Ovary (tissue), 10 donors: ENCODE measurements at places on chromosomes 4 and X. TPM values are rescaled to one million over a fixed set of nuclear protein-coding genes. Genes with fewer than 3 reads are reported as not detected.

The TSPYL2 gene
- total RNA-seq: 232 TPM

The SRD5A3 gene
- total RNA-seq: 4.1 TPM

The GPR119 gene
- total RNA-seq: not detected

The CSAG3 gene
- total RNA-seq: not detected

The AFF2 gene
- total RNA-seq: 12.3 TPM

- no peak for DNase-seq
Observed at GRCh38 chr4:84477738-84478137, 21.4 kb downstream of the NKX6-1 start.

- peak; percentile 7 for DNase-seq
Observed at GRCh38 chr4:7427831-7428260, 6.9 kb downstream of the PSAPL1 start.

DNA sequence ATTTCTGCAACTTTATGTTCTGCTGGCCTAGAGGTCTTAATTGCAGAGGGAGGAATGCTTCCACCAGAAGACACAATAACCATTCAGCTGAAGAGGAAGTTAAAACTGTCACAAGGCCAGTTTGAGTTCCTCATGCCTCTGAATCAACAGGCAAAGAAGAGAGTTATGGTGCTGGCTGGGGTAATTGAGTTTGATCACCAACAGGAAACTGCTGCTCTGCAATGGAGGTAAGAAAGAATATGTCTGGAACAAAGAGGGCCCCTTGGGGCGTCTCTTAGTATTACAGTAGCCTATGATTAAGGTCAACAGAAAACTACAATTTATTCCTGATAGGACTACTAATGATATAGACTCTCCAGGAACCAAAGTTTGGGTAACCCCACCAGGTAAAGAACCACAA lies 744.0 kb downstream of the FSTL5 start:
- no peak for DNase-seq

- DNase-seq: no peak
Observed at GRCh38 chr4:6594826-6595355, 19.9 kb downstream of the MAN2B2 start.

DNA sequence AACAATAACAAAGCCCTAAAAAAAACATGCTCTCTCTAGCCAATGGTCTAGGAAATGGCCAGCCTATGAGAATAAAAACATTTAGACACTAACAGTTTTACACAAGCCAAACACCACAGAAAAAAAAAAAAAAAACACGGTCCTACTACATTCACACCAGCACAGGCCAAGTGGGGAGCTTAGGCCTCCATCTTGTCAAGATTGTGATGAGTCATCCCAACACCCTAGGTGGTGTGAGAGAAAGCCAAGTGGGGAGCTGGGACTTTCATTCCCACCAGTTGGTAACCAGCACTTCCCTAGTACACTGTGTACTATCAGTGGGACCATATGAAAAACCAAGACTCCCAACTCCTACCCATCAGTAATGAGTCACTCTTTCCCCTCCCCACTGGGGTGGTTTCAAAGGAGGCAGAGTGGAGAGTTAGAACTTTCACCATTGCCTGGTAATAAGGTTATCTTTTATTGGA lies 95.6 kb downstream of the ADAMTS3 start:
- DNase-seq: no peak

- no peak for DNase-seq
Observed at GRCh38 chrX:107654566-107654871, 26.2 kb downstream of the PRPS1 start.

DNA sequence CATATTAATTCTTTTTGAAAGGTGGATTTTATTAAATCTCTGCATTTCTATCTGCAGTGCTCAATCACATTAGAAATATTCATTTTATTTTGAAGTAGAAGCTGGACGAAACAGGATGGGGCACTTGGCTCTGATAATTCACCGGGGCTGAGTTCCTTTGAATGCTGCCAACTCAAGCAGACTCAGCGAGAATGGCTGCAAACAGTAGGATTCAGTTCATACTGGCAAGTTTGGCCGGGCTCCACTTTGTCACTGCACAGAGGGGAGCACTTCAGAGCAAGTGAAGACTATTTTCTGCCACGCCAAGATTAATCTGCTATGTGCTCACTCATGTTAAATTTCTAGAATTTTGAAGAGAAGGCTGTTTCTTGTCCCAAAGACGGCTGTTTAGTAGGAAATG lies 30.7 kb upstream of the KLHL8 start:
- DNase-seq: no peak

- peak; percentile 60 for DNase-seq
Observed at GRCh38 chr4:24470666-24471485, 113.5 kb downstream of the DHX15 start.

DNA sequence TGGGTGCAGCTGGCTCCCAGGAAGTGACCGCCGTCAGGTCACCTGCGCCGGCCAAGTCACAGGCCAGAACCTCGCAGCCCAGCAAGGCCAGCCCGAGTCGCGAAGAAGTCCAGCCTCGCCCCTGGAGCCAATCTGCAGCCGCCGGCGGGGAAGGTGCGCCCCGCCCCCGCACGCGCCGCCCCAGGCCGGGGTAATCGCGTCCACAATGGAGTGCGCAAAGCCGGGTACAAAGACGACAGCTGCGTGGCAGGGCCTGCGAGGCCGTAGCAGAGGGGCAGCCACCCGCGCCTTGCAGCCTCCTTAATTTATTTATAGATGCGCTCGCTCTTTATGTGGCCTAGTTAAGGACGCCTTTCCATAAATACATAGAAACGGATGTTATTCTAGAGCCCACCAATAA lies 139.4 kb upstream of the CPEB2 start:
- DNase-seq: no peak

- DNase-seq: no peak
Observed at GRCh38 chr4:16783119-16783518, 115.3 kb downstream of the LDB2 start.

- no peak for DNase-seq
Observed at GRCh38 chr4:132502096-132502552, 647.0 kb upstream of the PCDH10 start.

DNA sequence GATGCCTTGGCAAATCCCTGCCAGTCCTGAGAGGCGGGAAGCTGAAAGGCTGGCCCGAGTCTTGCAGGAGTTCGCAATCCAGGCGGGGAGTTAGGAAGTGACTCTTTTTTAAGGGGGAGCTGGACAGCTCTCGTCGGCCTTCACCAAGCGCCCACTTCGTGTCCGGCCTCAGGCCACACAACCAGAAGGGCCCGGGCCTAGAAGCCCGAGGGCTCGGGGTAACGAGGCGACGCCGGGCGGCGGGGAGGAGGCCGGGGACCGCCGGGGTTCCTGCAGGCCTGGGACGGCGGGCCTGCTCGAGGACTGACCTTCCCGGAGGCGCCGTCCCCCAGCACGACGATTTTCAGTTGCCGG lies 395 bp downstream of the RAB28 start:
- no peak for DNase-seq

DNA sequence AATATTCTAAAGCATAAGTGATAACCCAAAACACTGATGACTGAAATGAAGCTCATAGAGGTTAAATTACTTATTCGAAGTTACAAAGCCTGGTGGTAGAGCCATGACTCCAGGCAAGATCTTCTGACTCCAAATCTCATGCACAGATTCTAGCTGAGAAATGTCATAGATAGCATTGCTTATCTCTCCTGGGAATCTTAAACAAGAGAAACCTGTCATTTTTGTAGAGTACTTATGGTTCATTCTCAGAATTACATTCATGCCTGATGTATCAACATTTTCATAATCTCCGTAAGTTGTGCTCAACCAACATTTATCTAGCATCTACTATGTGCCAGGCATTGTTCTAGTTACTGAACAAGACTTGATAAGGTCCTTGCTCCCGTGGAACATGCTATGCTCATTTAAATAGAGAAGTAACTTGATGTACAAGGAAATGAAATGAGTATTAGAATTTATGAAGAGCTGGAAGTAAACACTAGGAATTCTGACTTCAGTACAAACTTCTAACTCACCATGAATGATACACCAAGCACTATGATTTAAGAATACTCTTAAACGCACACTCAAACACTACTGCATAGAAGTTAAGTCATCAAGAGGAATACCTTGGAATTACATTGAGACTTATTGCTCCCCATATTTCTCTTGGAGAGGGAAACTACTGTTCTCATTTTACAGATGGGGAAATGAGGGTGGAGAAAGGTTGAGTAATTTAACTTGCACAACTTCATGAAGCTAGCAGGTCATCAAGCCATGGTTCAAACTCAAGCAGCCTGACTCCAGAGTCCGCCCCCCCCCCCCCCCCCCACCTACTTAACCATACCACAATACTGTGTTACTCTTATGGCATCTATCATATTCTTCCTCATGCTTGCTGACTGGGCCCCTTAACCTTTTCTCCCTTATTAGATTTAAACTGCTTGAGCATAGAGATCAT lies 45.4 kb downstream of the MBNL3 start:
- no peak for DNase-seq

DNA sequence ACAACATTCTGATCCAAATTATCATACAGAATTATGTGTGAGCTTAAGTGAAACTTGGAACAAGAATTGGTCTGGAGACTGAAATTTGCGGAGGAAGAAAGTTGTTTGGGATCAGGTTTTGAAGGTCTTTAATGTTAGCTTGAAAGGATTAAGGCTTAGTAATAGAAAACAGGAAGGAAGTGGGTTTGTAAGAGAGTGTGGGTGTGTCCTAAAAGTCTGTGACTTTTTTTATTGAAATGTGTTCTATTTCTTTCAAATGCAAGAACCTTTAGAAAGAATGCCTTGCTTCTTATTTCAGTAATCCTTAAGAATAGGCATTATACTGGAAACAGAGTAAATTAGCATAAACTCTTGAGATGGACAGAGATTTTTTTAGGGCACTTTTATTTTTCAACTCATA lies 198.0 kb downstream of the GALNTL6 start:
- no peak for DNase-seq
